ENCODE measurements at places on chromosomes 12 and 14.
A peak's percentile ranks its signal among the peaks of the same experiment; 100 is the strongest.

DNA sequence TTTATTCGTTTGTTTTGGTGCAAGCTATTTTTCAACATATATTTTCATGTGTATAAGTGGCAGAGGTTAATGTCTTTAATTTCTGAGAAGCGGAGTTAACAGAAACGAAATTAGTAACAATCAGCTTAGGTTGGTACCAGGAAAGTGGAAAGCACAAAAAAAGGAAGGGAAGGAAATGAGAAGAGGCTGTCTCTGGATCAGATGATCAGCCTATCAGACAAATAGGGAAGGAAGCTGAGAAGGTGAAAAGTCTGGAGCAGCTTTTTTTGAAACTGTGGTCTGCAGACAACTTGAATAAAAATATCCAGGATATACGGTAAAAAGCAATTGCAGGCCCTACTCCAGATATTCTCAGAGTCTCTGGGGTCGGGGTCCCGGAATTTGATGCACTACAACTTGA is 265.0 kb downstream of the SSPN start:
- no peak overlapping the region for H3K4me3 ChIP-seq
- DNase-seq = no peak
- no peaks in the 10 kb centered on the region for H3K4me1 ChIP-seq
- H3K27ac ChIP-seq = no peak overlapping the region
- H3K27me3 ChIP-seq = no peaks in the 10 kb centered on the region
- no peaks in the 10 kb centered on the region for H3K36me3 ChIP-seq

DNA sequence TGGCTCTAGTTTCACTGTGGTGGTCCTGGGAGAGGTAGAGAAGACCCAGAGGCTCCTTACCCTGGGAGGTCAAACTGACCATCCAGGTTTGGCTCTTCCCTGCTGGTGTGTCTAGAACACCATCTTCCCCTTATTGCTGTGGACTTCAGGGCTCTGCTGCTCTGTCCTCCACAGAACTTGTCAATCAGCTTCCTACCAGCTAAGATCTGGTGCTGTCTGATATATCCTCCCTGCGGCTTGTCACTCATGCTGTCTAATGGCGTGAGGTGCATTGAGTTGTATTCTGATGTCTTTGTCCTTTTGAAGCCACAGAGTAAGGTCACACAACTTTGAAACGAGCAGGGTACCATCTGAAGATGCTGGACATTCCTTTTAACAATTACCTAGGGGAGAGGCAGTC is 7.2 kb upstream of the C1RL start:
- no peak overlapping the region for H3K4me3 ChIP-seq
- no peaks in the 10 kb centered on the region for H3K36me3 ChIP-seq
- peak overlapping the region; percentile 3 for H3K27ac ChIP-seq
- no peaks in the 10 kb centered on the region for H3K4me1 ChIP-seq
- H3K27me3 ChIP-seq = no peaks in the 10 kb centered on the region
- no peak for DNase-seq

DNA sequence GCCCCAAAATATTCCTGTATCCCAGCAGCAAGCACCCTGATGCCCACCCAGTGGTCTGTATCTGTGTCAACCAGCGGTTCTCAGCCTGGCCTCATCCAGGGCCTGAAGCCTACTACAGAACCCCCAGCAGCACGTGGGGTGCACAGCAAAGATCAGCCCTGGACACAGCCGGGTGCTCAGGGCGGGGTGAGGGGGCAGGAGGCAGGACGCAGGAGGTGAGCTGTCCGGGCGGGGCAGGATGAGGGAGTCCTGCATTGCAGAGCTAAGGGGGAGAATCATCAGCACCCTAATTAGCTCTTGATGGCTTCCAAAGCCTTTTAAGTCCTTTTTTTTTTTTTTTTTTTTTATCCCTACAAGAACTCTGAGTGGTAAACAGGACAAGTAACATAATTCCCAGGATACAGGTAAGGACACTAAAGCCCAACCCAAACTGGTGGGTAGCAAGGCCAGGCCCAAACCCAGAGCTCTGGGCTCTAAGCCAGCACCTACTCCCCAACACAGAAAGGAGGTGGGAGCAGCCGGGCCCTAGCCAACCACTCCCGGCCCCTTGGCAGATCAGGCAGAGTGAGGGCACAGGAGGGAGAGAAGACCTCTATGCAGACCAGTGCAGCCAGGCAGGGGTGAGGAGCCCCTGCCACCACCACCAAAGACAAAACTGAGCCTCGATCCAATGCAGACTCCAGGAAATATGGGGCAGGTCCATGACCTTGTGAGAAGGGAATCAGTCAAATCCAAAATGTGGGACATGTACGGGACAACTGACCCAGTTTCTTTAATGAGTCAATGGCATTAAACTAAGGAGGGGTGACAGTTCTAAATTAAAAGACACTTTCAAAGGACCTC is 32.3 kb upstream of the EIF5 start:
- no peaks in the 10 kb centered on the region for H3K36me3 ChIP-seq
- no peaks in the 10 kb centered on the region for H3K4me1 ChIP-seq
- DNase-seq = no peak
- no peak overlapping the region for H3K4me3 ChIP-seq

DNA sequence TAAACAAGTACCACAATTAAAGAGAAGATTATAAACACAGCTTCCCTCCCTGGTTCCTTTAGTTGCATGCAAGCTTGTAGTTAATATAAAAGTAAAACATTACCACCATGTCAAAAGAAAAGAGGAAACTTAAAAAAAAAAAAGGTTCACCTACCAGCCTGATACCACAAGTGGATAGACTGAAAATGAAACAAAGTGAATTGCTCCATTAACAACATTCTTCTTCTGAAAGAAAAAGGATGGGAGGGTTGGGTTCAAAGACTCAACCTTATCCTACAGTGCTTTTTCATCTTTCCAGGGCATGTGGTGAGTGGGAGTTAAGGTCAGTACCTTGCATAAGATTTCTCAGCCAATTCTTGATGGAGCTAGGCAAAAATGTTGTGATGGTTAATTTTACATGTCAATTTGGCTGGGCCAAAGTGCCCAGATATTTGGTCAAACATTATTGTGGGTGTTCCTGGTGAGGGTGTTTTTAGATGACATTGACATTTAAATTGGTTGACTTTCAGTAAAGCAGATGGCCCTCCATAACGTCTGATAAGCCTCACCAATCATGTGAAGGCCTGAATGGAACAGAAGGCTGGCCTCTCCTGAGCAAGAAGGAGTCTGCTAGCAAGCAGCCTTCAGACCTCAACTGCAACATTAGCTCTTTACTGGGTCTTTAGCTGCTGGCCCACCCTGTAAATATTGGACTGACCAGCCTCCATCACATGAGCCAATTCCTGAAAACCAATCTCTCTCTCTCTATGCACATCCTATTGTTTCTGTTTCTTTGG is 28.8 kb downstream of the VCPKMT start:
- no peak overlapping the region for H3K4me3 ChIP-seq
- H3K36me3 ChIP-seq = no peaks in the 10 kb centered on the region
- peaks cover 7% of the 10 kb centered on the region for H3K4me1 ChIP-seq
- no peak for DNase-seq
- no peaks in the 10 kb centered on the region for H3K27me3 ChIP-seq

DNA sequence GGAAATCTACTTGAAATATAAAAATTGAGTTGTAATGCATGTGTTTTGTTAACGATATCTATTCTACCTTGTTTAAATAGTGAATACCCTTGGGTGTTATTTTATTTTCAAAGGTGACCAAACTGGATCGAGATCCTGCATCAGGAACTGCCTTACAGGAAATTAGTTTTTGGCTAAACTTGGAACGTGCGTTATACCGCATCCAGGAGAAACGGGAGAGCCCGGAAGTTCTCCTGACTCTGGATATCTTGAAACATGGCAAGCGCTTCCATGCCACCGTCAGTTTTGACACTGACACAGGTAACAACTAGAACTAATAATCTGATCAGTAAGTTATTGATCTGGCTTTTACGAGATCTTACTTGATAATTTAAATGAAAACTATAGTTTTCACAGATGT is 15.9 kb downstream of the DYNC1H1 start:
- no peaks in the 10 kb centered on the region for H3K36me3 ChIP-seq
- peak; percentile 34 for DNase-seq
- peaks cover 7% of the 10 kb centered on the region for H3K4me1 ChIP-seq
- peak overlapping the region; percentile 83 for H3K27ac ChIP-seq
- H3K27me3 ChIP-seq = no peaks in the 10 kb centered on the region

All from breast epithelium (tissue), 4 donors.